ENCODE measurements at places on chromosomes 7 and 10. TPM values are rescaled to one million over a fixed set of nuclear protein-coding genes. Genes with fewer than 3 reads are reported as not detected.

The CPVL gene
- 0.18 TPM for total RNA-seq

The ZNF775 gene
- total RNA-seq: 3.7 TPM

The HPSE2 gene
- total RNA-seq: not detected

The ITPRID1 gene
- total RNA-seq: not detected

The KCP gene
- total RNA-seq: 0.22 TPM
